Activated CD4-positive, CD25-positive, alpha-beta regulatory T cell treated with anti-CD3 and anti-CD28 coated beads, Interleukin-2, amount 50 U/mL, for 24 hours (primary cell): ENCODE measurements at places on chromosomes 2 and 18.

DNA sequence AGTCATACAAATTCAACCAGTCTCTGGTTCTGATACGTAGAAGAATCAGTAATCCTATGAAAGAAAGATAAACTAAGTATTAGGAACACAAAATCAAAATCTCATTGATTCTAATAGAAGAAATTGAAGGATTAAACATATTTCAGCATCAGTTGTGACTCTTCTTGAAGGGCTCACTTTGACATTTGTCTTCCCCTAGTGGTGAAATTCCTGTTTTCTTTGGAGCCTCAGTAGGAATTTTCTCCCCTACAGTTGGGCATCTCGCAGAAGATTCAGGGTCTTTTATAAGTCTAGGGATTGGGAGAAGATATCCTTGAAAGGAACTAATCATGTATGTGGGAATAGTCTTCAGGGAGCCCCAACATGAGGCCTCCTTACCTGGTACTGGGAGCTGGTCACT is 2.8 kb upstream of the CRYGB start:
- ATAC-seq: no peak

DNA sequence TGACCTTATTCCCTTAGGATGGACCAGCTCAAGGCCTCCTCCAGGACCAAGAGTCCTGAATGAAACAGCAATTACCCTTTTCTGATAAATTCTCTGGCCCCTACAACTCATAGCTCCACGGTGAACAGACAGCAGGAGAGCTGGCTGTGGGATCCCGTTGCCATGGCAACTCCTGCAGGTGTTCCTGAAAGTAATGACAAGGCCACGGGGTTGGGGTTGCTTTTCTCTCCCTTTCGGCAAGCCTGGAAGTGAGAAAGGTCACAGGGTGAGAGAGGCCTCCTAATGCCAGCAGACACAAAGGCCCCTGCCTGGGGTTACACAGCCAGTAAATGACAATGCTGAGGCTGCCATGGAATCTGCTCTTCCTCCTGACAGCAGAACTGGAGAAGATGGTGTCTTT is 403.0 kb downstream of the NBAS start:
- no peak for ATAC-seq

DNA sequence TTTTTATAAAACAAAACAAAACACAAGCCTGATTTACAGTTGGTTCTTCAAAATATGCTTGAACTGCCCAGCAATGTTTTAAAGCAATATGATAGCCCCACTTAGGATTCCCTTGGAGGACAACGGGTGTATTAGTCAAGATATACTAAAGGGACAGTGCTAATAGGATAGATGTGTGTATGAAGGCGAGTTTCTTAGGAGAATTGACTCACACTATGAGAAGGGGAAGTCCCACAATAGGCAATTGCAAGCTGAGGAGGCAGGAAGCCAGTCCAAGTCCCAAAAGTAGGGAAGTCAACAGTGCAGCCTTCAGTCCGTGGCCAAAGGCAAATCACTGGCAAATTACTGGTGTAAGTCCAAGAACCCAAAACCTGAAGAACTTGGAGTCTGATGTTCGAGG is 167.9 kb downstream of the CBLN2 start:
- no peak for ATAC-seq

- ATAC-seq: no peak
Observed at GRCh38 chr18:29188760-29189159, 1011.8 kb upstream of the CDH2 start.

- ATAC-seq: no peak
Observed at GRCh38 chr2:99911736-99912135, 230.7 kb downstream of the AFF3 start.
